Muscle of arm (tissue), 14 donors: ENCODE measurements at places on chromosomes 1 and 21.

DNA sequence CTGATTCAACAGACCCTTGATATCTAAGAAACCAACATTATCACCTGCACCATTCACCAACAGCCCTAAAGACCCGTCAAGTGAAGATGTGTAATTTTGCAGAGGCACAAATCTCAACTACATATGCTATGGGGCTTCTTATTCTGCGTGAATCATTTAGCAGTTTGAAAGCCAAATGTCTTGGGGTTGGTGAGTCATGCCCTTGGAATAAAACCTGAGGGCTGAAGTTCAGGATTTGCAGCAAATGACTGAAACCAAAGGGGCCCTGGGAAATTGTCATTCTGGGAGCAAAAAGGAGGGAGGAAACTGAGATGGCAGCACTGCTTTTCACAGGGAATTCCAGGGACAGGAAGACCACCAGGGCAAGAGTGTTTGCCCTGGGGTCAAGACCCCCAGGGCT, 79.2 kb upstream of the TNR start:
- no peak for DNase-seq

GRCh38 chr21:36783612-36784374, 84.9 kb downstream of the SIM2 start:
- no peak for DNase-seq

- peak; percentile 55 for DNase-seq
Observed at GRCh38 chr1:117093091-117093534, 28.4 kb downstream of the TRIM45 start.

GRCh38 chr1:85289207-85289847, 12.9 kb upstream of the BCL10 start:
- DNase-seq: no peak

GRCh38 chr1:65233782-65234181, 75.6 kb upstream of the DNAJC6 start:
- DNase-seq: no peak

- DNase-seq: no peak
Observed at GRCh38 chr1:165890684-165891083, 63.3 kb downstream of the UCK2 start.

GRCh38 chr1:54159733-54160316, 7.0 kb upstream of the CDCP2 start:
- no peak for DNase-seq

- no peak for DNase-seq
Observed at GRCh38 chr1:227777156-227777555, 38.3 kb upstream of the PRSS38 start.

- DNase-seq: no peak
Observed at GRCh38 chr1:82560566-82560965, 759.8 kb downstream of the ADGRL2 start.

DNA sequence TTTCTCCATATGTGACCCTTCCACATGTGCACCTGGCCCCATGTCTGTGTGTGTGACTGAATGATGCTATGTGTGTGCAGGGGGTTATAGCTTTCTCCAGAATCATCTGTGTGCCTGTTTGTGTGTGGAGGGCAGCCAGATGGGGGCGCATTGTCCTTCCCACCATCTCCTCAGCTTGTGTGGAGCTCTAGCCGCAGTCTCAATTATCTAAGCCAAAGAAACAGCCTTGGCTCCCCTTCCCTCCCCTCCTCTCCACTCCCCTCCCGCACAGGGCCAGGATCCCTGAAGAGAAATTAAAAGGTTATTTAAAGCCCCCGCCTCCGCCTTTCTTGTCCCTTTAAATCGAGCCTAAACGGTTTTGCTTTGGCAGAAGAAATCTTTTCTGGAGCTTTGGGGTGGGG, 1.8 kb upstream of the DMBX1 start:
- no peak for DNase-seq

DNA sequence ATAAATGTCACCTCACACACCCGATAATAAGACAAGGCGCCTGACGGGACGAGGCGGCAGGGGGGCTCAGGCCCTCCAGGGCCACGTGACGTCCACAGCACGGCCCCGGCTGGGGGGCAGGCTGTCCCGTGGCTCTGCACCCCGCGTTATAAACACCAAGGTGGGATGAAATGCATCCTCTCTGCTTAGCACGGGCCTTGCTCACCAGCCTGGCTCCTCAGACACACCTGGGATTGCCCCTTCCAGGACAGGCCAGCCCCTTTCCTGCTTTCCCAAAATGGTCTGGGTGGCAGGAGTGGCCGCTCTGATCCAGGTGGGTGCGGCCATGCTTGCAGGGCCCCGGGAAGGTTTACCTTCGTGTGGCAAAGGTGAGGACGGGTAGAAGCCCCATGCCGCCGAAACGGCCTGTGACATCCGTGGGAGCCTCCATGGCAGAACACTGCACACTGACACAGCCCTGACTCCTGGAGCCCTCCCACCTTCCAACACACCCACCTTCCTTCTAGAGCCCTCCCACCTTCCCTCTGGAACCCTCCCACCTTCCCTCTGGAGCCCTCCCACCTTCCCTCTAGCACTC, 35.9 kb downstream of the SLC19A1 start:
- no peak for DNase-seq

GRCh38 chr1:57316291-57316690, 107.6 kb downstream of the DAB1 start:
- no peak for DNase-seq

DNA sequence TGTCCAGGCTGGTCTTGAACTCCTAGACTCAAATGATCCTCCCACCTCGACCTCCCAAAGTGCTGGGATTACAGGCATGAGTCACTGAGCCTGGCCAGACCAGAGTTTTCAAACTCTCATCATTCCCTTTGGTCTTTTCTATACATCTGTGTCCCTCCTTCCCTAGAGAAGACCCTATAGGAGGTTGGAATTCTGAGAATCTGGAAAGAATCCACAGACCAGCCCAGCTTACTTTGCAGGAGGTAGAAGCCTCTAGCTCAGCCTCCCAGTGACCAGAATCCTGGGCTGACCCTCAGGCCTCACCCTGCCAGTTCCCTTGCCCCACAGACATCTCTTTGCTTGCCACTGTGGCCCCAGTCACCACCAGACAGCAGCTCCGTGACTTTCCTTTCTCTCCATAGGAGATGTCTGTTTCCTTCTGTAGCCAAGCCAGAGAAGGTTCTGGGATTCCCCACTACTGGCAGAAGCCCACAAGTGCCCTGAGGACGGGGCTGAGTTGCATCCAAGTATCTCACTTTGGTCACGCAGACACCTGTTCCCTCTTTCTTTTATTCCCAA, 34.7 kb upstream of the KHDRBS1 start:
- DNase-seq: no peak

GRCh38 chr21:46126309-46127238, 28.7 kb downstream of the COL6A2 start:
- DNase-seq: no peak

GRCh38 chr1:236948996-236949395, 55.2 kb downstream of the MT1HL1 start:
- DNase-seq: no peak

GRCh38 chr21:39502631-39503030, 50.9 kb downstream of the SH3BGR start:
- no peak for DNase-seq

GRCh38 chr1:99247199-99247598, 17.1 kb upstream of the PLPPR4 start:
- no peak for DNase-seq

GRCh38 chr1:58597076-58597475, 20.0 kb upstream of the TACSTD2 start:
- DNase-seq: no peak
